ENCODE measurements at places on chromosomes 6 and 20.

DNA sequence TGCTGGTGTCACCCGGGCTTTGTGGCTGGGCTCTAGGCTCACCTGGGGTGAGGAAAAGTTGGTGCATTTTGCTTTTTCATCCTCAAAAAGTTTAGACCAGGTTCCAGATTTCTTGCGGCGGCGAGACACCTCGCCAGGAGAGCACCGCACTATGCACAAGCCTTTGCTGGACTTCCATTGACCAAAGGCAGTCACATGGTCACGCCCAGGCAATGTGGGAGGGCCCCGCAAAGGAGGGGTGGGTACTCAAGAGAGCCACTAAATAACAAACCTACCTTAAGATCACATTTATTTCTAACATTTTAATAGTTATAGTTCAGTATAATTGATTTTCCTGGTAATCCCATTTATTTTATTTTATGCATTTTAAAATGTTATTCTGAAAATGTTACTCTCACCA, 3.0 kb upstream of the KIF16B start:
- no peak for DNase-seq

- no peak for DNase-seq
These were observed 62.3 kb downstream of the PDE7B start for GRCh38 chr6:135913785-135914184.

- DNase-seq: no peak
These were observed 83.2 kb downstream of the GCLC start for GRCh38 chr6:53461696-53462095.

GRCh38 chr20:61835791-61836350, 229.8 kb downstream of the TAF4 start:
- no peak for DNase-seq

DNA sequence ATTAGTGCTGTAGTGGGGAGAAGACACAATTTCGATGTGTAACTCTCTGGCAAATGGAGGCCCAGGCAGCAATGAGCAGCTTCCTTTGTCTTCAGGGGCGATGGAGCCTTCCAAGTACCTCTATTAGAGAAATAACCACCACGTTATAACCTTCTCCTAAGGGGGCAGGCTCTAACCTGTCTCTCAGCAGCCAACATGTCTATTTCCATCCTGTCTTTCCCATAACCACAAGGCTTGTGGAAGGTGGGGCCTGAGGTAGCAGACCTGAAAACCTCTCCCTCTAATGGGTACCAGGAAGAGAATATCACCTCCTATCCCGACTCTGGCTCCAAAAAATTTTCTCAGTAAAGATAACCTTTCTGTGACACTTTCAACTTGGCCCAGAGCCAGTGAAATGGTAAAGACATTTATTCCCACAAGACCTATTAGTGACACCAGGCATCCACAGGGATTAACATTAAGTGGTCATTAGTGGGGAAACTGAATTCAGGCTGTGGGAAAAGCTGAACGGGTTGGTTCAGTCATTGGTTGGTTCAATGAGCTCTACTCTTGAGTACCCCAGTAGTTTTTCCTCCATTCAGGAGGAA, 4.0 kb downstream of the PEX6 start:
- no peak for DNase-seq
